ENCODE measurements at places on chromosomes 4 and X.

DNA sequence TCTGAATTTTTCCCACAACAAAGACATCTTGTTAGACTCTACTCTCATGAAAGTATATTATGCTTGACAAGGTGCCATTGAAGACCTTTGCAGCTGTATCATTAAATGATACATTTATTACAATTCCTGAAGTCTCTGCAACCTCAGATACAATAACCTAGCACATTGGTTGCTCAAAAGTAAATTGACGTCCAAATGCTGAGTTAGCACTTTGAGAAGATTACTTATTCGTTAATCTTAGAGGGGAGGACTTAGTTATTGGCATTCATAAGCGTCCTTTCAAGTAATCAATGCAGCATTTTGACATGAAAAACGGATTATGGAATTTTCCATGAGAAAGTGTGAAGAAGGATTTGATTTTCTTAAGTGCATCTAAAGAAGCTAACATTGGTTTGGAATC, 151.6 kb downstream of the ARSF start:
- no peak for DNase-seq

GRCh38 chr4:19684084-19684483, 567.6 kb upstream of the SLIT2 start:
- no peak for DNase-seq

GRCh38 chr4:41734371-41734770, 14.2 kb downstream of the PHOX2B start:
- no peak for DNase-seq

DNA sequence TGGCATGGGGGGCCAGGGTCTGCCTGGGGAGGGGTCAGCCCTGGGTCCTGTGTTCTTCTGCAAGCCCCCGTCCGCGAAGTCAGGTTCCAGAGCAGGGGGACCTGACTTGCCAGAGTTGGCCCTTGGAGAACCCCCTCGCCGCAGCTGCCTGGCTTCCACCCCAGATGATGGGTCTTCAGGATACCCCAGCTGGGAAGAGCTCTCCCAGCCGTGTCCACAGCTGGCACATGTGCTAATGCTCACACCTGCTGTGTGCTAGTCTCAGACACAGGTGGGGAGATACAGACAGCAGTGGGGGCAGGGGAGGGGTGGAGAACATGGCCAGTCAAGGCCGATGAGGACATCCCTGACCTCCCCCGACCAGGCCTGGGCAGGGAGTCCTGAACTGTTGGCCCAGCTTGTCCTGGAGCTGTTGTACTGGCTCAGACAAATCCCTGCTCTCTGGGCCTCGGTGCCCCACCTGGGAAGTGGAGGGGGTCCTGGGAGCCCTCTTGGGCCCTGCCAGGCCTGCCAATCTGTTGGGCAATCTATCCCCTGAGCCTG, 3.5 kb downstream of the ADRA2C start:
- no peak for DNase-seq

GRCh38 chrX:31423609-31424189, 351.9 kb upstream of the FTHL17 start:
- peak; percentile 80 for DNase-seq

GRCh38 chr4:181819946-181820345, 423.3 kb upstream of the TENM3 start:
- peak; percentile 39 for DNase-seq

DNA sequence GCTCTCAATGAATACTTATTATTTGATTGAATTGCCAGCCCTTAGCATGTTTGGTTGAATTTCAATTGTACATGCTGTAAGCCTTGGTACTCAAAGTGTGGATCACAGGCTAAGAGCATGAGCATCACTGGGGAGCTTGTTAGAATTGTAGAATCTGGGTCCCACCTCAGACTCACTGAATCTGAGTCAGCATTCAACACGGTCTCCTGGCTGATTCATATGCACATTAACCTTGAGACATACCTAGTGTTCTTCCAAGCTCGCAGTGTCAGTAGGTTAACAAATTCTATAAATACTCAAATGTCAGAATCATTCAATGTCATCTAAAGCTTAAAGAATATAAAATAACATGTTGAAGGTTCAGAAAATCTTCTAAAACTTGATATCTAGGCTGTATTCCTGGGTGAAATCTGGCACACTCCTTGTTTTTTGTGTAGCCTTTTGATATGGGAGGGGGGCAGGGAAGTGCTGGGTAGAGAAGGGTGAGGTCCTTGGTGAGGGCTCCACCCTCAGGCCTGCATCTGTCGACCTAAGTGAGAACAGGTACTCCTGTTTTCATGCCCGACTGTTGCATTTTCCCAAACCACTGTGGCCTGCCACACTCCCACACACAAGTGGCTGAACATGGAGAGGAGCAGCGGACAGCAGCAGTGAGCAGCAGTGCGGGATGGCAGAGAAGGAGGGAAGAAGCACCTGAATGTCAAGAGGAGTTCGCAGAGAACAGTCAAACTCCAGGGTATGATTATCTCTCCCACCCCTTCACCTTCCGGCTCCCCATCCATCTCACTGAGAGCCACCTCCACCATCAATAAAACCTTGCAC, 529.6 kb upstream of the IGFBP7 start:
- no peak for DNase-seq

DNA sequence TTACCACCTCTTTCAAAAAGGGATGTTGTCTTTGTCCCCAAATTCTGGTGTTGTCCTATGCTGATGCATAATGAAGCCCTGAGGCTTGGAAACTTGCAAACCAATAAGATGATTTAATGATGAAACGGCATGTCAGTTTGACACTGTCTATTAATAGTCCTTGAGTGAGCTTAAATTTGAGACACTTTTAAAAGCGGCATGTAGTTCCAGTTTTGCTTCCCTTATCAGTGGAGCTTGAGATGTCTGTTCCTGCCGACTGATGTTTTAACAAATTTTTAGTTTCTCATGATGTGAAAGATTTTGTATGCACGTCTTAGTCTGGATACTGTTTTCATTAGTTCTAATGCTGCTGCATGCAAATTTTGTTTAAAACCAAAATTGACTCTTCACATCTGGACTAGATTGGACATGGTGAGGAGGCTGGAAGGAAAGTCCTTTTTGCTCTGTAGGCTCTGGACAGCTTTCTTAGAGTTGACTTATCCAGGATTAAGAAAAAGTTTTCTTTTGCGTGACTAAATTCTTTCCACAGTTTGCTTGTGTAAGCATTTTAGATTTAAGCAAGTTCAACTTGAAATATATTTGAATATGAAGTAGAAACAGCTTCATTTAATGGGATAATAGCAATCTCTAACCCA, 11.7 kb downstream of the C1GALT1C1 start:
- no peak for DNase-seq

GRCh38 chr4:169160825-169161224, 109.9 kb downstream of the SH3RF1 start:
- peak; percentile 63 for DNase-seq

GRCh38 chr4:21605006-21605405, 343.6 kb downstream of the KCNIP4 start:
- no peak for DNase-seq

DNA sequence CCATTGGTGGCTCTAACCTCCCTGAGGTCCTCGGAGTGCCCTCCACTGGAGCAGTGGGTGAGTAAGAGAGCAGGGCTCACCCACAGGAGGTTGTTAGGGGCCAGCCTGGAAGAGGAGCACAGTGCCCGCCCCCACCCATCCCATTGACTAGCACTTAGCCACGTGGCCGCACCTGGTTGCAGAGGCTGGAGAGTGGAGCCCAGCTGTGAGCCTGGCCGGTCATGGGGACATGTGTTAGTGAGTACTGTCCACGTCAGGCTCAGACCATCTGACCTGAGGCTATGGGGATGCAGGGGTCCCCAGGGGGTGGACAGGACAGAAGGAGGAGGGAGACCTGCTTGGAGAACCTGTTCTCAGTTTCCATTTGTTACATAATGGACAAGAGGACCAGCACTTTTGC, 1.4 kb upstream of the MAN2B2 start:
- no peak for DNase-seq

DNA sequence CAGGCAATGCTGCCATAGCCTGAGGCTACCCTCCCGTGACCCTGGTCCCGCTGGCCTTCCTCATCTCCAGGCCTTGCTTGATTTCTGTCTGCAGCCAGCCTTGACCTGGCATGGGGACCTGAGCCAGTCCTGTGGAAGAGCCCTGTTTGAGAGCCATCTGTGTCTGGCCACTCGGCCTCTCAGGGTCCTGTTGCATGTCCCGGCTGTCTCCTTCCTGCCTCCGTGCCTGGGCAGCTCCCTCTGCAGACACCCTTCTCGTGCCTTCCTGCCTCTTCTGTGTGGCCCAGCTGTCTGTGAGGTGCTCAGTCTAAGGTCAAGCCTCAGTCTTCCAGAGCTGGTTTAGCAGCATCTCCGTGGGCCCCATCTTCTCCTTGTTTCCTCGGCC, 108.4 kb downstream of the SORCS2 start:
- no peak for DNase-seq

GRCh38 chr4:86822136-86822535, 27.0 kb downstream of the SLC10A6 start:
- no peak for DNase-seq

- no peak for DNase-seq
Measured at GRCh38 chr4:40173470-40173875, 23.4 kb upstream of the RHOH start.

DNA sequence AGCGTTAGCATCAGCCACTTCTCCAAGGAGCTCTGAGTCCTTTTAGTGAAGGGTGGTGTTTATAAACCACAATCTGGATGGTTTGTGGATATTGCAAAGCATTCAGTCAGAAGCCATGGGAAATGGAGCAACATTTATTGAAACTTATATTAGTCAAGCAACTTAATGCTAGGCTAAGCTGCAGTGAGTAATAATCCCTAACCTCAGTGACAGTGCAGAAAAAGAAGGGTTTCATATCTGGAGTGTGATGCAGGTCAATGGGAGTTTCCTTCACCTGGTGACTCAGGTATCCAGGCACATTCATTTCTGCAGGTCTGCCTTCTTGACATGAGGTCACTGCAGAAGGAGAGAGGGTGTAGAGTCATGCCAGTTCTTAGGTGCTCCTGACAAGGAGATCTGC, 10.4 kb upstream of the DRD5 start:
- no peak for DNase-seq

DNA sequence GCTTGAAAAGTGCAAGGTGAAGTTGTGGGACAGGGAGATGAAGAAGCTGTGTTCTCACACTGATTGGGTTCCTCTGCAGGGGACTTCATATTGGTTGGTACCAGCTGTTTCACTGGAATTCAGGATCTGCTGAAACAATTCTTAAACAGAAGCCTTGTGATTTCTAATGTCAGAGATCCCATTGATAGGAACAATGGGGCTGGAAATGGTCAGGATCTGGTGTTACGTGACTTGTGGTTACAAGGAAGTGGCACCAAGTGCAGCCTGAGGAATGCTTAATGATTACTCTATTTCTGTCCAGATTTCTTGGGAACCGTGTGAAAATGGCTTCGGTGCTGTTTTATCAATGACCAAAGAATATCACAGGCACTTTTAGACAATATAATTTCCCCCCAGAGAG, 68.1 kb downstream of the MOSPD2 start:
- DNase-seq: no peak

DNA sequence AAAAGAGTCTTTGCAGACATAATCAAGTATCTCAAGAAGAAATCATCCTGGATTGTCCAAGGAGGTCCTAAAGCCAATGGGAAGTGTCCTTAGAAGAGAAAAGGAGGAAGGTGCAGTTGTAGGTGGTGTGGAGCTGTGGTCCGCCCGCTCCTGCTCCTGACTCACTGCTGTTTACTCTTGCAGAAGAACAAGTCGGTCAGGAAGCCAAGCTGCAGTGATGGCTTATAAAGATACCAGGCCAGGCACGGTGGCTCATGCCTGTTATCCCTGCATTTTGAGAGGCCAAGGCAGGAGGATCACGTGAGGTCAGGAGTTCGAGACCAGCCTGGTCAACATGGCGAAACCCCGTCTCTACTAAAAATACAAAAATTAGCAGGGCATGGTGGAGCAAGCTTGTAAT, 66.4 kb upstream of the ATP6AP2 start:
- DNase-seq: no peak
